ENCODE measurements at places on chromosomes 5 and 9.
A peak's percentile ranks its signal among the peaks of the same experiment; 100 is the strongest.

GRCh38 chr5:139458580-139459407 is 3.7 kb downstream of the ECSCR start:
- peak; percentile 96 for DNase-seq

DNA sequence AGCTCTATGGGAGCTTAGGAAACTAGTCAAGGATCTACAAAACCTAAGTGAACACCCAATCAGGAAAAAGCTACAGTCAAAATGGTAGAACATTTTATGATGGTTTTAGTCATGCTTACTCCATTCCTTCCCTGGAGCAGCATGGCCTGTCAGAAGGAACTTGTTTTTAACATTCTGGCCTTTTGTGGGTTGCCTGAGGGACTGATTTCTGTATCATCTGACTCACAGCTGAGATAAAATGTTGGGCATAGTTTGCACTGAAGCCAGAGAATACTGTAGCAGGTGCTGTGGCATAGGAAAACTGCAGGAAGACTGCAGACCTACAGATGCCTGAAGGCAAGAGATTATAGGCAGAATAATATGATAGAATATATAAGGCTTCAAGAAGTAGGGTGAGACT is 719.6 kb upstream of the GRAMD2B start:
- no peak for DNase-seq

- DNase-seq, result no peak
Measured at GRCh38 chr5:164360589-164360988, 855.2 kb downstream of the MAT2B start.

GRCh38 chr9:34579104-34579807 is 10.3 kb downstream of the CNTFR start:
- DNase-seq, result no peak

GRCh38 chr9:85401998-85402397 is 339.8 kb downstream of the AGTPBP1 start:
- DNase-seq, result no peak

- no peak for DNase-seq
Measured at GRCh38 chr5:3424946-3425345, 170.7 kb upstream of the IRX1 start.

- DNase-seq, result no peak
Measured at GRCh38 chr9:13646500-13647021, 367.1 kb upstream of the MPDZ start.

DNA sequence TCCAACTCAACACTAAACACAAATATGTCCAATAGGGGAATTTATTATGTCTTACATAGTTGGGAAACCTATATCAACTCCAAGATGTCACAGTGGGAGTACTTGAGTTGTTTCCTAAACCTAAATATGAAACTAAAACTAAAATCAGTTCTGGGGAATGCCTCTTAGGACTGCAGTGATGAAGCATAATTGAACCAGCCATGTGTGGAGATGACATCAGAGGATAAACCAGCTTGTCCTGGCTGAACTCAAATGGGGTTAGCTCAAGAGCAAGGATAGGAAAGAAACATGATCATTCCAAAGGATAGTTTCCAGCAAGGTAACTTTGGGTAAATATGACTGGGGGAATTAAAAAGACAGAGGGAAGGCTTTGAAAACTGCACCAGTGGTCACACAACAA is 88.9 kb upstream of the PLPPR1 start:
- DNase-seq, result no peak

DNA sequence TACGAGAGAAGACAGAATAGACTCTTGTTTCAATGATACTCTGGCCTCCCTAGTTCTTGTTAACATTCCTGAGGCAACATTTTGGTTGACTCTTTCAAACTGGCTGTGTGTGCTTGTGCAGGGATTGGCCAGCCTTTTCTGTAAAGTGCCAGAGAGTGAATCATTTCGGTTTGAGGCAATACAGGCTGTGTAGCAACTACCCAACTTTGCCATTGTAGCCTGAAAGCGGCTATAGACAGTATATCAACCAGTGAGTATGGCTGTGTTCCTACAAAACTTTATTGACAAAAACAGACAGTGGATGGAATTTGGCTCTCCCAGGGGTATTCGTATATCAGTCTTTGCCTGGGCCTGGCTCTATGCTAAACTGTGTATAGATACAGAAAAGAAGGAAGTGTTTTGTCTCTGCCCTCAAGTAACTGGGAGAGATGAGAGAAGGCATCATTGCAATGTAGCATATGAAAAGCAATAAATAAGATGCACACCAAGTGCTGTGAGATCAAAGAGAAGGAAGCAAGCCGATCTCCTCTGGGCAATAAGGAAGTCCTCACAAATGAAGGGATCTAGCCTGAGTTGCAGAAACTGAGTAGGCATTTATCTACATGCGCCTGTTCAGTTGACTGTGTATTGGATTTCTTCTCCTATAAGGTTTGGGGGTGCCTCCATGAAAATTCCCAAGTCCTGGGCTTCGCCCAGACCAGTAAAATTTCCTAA is 568.0 kb upstream of the KLF4 start:
- DNase-seq, result no peak

DNA sequence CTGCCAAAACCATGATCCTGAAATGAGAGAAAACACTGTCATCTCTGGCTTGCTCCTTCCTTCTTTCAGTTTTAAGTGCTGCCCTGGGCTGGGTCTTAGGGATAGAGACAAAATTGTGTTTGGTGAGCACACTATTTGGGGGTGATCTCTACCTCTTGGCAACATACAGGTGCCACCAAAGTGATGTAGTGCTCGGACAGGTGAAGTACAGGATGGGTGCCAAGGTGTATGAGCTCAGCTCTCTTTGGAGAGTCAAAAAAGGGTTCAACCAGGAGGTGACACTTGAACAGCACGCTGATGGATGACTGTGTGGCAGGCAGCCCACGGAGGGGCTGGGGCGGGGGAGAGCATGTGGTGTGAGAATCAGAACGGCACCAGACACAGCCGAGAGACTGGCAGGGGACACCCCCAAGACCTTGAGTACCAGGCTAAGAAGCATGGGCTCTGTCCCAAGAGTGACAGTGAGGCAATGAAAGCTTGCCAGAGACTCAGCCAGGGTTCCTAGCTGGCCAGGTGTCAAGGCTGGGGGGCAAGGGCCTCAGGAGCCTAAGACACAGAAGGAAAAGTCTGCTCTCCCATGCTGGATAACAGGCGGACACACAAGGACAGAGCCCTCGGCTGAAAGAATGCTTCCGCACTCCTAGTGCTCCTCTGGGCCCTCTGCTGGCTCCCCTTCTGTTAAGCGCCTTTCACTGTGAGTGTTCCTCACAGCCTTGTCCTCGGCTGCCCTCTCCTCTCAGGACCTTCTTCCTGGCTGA is 2.5 kb downstream of the NHP2 start:
- no peak for DNase-seq

DNA sequence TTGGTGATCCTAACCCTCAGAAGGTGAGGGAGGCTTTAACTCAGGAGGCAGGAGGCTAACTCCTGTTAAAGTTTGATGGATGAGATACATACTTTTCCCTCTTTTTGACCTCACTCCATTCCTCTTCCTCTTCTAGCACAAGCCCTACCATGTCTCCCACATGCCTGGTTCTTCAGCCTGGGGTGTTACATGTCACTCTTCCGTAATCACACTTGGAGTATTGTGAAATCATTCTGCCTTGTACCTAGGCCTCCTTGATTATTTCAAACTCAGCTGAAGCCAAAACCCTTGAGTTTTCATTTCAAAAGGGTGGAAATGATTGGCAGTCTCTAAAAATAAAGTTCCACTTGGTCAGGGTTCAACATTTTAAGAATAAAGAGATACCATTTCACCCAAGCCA is 1.8 kb downstream of the PLAC8L1 start:
- no peak for DNase-seq

- no peak for DNase-seq
Measured at GRCh38 chr9:127035423-127035822, 87.0 kb downstream of the ANGPTL2 start.

DNA sequence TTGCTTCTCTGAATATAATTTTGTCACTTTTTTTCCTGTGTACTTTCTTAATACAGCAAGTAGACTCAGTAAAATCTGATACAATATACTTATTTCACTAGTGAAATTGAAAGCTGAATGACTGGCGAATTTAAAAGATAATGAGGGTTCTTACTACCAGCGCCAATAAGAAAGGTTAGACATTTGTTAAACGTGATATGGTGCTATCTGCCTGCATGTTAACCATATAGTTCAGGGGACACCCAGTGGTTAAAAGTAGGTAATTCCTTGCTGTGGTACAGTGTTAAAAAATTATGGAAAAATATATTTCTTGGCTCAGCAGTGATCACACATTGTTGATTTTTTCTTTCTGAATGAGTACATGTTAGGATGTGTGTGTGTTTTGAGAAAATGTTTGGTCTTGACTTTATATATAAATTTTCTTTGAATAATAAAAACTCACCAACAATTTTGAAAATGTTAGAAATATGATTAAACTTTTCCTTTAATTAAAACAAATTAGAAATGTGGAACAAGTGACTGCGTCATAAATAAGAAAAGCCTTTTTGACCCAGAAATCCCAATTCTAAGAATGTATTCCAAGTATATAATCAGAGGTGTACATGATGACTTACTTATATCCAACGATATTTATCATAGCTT is 25.8 kb downstream of the CAST start:
- DNase-seq, result peak; percentile 41

- DNase-seq, result no peak
Measured at GRCh38 chr9:92270511-92270910, 23.0 kb downstream of the IARS1 start.

GRCh38 chr9:7601739-7602138 is 197.8 kb downstream of the DMAC1 start:
- DNase-seq, result no peak

- DNase-seq, result no peak
Measured at GRCh38 chr5:3007577-3007976, 256.1 kb upstream of the IRX2 start.

DNA sequence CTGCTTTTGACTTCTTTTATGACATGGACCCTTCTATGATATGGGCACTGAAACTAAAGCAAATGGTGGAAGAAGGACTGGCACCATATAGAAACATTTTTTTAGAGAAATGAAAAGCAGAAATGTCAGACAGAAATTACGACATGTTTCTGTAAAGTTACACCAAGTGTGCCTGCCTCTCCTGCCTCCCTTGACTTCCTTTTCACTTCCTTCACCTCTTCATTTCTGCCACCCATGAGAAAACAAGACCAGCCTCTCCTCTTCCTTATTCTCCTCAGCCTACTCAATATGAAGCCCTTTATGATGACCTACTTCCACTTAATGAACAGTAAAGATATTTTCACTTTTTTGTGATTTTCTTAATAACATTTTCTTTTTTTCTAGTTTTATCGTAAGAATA is 44.5 kb downstream of the ERCC6L2 start:
- DNase-seq, result no peak

GRCh38 chr5:179612577-179613459 is 10.7 kb downstream of the HNRNPH1 start:
- no peak for DNase-seq

DNA sequence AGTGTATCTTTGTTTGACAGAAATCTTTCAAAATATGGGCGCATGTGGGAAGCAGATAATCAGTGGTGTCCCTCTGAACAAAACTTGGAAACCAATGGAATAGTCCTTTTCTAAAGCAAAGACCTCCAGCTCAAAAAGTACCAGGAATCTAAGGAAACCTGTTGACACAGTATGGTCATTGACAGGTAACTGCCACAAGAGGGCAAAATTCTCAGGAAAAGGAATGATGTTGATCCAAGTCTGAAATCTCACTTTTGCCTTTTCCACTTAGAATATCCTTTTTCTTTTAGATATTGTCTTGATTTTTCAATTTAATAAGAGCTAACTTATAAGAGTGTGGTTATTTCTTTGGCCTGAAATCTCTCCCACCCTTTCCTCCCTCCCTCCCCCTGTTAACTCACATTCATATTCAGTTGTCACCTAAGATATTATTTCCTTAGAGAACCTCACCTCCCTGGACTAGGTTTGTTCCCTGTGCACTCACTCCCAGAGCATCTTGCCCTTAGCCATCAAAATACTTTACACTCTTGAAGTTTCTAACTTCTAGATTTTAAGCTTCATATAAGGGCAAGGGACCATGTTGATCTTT is 59.0 kb upstream of the BARX1 start:
- no peak for DNase-seq

- DNase-seq, result no peak
Measured at GRCh38 chr9:16266648-16267276, 603.7 kb downstream of the BNC2 start.

DNA sequence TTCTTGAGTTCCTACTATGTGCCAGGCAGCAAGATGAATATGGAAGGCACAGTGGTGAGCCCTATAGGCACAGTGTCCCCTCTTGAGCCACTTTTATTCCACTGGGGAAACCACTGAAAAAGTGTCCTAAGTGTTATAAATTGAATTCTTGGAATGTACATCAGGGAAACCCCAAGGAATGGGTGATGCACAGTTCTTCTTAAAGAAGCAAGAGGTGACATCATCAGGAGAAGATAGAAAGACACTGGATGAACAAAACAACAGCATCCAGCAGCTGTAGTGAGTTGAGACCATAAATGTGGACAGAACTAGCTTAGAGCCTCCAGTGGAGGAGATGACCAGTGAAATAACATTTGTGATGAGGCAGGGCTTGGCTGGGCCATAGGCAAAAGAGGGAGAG is 199.2 kb upstream of the ANKRD55 start:
- DNase-seq, result no peak

- no peak for DNase-seq
Measured at GRCh38 chr5:87588316-87588715, 175.6 kb upstream of the CCNH start.

- no peak for DNase-seq
Measured at GRCh38 chr5:99004960-99005359, 76.2 kb upstream of the CHD1 start.

- no peak for DNase-seq
Measured at GRCh38 chr9:87122947-87123685, 175.8 kb upstream of the GAS1 start.
